Esophagus muscularis mucosa (tissue), 4 donors: ENCODE measurements at places on chromosomes 13 and 19. TPM values are rescaled to one million over a fixed set of nuclear protein-coding genes. Genes with fewer than 3 reads are reported as not detected.

- no peak for DNase-seq
Observed at GRCh38 chr13:63455938-63456337, 2040.3 kb upstream of the PCDH20 start.

The RXFP2 gene
- total RNA-seq = not detected

The PCP2 gene
- total RNA-seq = not detected

The HRC gene
- total RNA-seq = 3.4 TPM

GRCh38 chr19:13840305-13841085, 36.4 kb upstream of the NANOS3 start:
- no peak for DNase-seq

DNA sequence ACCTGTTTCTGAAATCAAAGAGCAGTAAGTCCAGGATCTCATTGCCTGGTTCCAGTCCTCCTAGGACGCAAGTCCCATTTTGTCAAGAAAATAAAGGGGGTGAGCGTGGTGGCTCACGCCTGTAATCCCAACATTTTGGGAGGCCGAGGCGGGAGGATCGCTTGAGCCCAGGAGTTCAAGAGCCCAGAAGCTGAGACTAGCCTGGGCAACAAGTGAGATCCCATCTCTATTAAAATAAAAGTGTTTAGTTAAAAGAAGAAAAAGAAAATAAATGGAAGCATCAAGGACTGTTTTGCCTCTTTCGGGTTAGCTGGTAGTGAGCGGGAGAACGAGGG, 344 bp upstream of the HAUS5 start:
- DNase-seq = no peak

DNA sequence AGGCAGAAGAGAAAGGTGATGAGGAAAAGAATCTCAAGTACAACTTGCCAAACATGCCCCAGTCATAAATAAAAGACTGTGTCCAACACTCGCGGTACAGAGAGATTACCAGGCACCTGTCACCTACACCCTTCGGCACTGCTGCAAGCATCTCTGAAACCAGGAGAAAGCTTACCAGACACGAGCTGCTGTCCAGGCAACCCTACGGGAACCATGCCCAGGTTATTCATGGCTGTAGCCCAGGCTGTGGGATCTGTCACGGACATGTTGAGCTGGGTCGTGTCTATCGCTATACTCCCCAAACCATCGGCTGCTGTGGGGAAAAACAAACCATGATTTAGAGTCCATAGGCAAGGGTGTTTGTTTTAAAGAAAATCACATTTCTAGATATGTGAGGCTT, 375.0 kb downstream of the ENOX1 start:
- DNase-seq = no peak

The GEMIN7 gene
- total RNA-seq = 17.0 TPM

- DNase-seq = no peak
Observed at GRCh38 chr13:23901365-23901764, 4.1 kb upstream of the C1QTNF9B start.

The CCDC8 gene
- 4.5 TPM for total RNA-seq

DNA sequence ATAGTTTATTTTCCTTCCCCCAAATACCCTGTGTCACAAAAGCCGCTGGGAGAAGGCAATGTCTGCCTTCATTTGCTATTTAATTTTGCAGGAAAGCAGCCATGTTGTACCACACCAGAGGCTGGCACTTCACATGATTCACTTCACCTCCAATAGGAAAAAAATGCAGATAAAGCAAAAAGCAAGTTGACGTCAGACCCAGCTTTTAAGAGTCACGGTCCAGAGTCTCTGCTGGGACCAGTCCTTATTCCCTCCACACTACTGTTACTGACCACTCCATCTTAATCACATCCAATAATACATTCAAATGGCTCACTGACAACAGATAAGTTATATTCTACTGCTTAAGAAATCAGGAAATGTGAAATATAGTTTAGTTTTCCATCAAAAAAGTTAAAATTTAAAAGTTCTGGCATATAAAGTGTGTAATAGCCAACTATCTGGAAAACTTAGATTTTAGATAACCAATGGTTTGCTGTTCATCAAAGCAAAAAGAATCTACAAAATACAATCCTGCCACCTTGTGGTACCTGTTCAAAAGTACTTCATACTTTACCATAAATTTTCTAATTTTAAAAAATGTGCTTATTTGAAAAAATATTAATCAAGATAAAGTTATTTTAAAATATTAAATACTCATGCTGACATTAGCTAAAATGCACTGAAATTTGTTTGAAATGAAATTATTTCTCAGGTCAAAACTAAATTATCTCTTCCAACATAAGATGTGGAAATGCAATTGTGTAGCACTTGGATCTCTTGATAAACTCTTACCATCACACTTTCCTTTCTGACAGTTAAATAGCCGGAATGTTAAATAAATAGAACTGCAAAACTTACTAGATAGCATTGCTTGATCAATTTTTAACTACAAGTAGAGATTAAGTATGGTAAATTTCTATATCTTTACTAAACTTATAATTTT, 97.3 kb downstream of the SERP2 start:
- DNase-seq = no peak

The STAP2 gene
- not detected for total RNA-seq

DNA sequence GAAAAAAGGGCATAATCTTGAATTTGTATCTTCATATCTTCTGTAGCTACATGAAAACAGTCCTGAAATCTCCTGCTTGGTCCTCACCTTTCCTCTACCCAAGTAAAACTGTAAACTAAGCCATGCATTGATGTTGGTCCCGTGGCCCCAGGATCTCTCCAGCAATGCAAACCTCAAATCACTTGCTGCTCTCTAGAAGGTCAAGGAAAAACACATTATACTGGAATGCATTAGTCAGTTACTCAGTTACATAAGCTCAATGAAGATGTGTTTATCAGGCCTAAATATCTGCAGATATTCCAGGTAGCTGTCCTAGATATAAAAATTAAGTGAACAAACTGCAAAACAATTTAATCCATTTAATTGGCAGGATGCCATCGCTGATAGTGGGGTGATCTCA, 261.8 kb downstream of the ABCC4 start:
- DNase-seq = no peak

The EIF3K gene
- 447 TPM for total RNA-seq

DNA sequence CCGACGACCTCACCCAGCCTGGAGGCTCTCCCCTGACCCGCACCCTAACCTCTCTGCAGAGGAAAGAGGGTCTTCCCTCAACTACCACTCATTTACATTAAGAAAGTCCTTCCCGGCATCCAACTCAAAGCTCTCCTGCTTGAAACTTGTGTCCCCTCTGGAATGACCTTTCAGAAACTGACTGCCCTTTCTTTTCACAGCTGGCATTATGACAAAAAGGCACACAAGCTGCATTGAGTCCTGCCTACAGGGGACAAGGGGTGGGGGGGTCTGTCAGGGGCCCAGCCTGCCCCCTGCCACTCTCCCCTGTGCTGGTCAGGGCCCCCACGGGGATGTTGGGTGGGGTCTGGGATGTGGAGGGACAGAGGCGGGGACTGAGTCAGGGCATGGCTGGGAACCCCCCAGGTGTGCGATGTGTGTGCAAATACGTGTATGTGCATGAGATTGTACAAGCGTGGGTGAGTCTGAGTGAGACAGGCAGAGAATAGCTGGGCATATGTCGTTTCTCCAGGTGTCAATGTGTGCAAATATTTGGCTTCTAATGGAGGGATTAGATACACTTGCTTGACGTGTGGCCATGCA, 2.0 kb downstream of the COL5A3 start:
- peak; percentile 86 for DNase-seq

DNA sequence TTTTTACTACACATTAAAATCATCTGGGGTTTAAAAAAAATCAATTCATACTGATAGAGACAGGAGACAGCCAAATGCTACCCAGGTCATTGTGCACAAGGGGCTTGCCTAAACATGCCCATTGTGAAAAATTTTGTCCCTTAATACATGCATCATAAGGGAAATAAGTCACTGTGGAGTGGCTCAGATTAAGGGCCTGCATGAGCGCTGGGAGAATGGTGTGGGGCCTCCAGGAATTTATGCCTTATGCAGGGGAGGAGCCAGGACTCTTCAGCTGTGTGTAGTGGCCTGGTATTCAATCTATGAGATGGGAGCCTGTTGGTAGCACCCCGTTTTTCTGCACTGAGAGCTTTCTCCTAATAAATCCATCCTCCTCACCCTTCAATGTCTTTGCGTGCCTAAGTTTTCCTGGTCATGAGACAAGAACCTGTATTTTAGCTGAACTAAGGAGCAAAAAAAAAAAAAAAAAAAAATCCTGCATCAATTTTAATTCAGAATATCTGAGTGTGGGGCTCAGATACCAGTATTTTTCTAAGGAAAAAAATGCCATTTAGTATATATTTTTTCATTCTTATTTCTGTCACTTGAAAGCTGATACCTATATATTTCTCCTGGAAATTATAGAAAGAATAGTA, 997.6 kb upstream of the ATXN8OS start:
- DNase-seq = no peak

DNA sequence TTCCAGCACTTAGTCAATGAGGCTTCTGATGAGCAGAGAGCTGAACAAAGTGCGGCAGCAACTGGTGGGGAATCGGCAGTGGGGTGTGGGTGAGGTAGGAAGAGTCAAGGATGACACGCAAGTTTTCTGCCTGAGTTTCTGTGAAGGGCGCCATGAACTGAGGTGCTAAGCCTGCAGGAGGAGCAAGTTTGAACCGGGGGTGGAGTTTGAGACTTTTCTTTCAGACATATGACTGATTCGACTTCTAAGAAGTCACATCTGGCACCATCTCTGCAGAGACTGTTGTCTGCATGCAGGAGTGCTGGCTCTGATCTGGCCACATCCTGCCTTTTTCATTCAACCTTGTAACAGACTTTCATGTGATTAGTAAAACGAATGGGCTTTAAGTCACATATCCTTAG, 14.8 kb upstream of the GPI start:
- DNase-seq = no peak

- DNase-seq = no peak
Observed at GRCh38 chr13:65642996-65643395, 1587.1 kb downstream of the PCDH9 start.

The CEACAM1 gene
- 1.2 TPM for total RNA-seq

GRCh38 chr13:59633290-59633689, 530.4 kb downstream of the DIAPH3 start:
- peak; percentile 72 for DNase-seq

GRCh38 chr19:39951686-39952085, 17.3 kb upstream of the FCGBP start:
- DNase-seq = no peak

GRCh38 chr13:51816604-51817249, 12.8 kb upstream of the DHRS12 start:
- DNase-seq = no peak

DNA sequence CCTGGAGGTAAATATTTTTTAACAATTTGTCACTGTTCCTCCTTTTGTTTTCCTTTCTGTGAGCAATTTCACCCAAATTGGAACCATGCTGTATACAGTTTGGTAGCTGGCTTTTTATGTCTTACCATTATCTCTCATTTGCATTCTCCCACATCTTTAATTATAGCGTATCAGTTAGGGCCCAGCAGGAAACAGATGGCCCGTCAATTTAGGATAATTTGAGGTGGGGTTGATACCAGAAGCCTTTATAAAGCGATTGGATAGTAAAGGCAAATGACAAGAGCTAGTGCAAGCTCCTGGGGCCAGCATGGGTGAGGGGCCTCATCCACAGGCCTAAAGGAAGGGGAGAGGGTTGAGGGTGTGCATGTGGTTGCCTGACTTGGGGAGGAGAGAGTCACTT, 3.8 kb upstream of the IFNL4 start:
- no peak for DNase-seq

The TRPC4 gene
- total RNA-seq = 4.2 TPM

DNA sequence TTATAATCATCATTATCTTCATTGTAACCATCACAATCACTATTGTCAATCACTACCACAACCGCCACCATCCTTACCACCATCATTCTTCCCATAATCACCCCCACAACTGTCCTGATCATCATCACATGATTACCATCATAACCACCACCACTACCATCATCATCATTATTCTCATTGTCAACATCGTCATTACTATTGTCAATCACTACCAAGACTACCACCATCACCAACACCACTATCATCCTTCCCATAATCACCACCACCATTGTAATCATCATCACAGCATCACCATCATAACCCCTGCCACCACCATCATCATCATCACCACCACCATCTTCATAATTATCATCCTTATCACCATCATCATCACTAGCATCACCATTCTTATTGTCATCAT, 55.2 kb downstream of the MBD3L1 start:
- DNase-seq = no peak

- DNase-seq = peak; percentile 94
Observed at GRCh38 chr13:114099191-114099590, 33.2 kb downstream of the RASA3 start.

The ERICH4 gene
- not detected for total RNA-seq

DNA sequence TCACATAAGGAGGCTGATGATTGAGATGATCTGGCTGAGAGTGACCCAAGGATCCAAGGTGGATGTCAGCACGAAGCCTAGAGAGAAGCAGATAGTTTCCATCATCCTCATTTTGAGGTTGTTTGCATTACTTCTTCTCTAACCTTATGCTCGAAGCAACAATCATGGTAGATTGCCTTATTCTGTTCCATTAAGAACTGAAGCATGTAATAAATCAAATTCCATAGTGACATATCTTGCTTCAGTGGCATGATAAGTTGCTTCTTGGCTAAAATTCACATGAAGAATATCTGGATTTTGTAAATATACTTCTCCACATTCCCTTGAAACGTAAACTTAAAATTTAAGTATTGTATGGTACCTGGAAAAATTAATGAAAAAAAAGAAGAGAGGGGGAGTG, 377.8 kb upstream of the DACH1 start:
- DNase-seq = no peak

The PIBF1 gene
- 9.9 TPM for total RNA-seq

The NOVA2 gene
- 1.2 TPM for total RNA-seq

- no peak for DNase-seq
Observed at GRCh38 chr19:49422407-49423070, 702 bp downstream of the PTH2 start.

DNA sequence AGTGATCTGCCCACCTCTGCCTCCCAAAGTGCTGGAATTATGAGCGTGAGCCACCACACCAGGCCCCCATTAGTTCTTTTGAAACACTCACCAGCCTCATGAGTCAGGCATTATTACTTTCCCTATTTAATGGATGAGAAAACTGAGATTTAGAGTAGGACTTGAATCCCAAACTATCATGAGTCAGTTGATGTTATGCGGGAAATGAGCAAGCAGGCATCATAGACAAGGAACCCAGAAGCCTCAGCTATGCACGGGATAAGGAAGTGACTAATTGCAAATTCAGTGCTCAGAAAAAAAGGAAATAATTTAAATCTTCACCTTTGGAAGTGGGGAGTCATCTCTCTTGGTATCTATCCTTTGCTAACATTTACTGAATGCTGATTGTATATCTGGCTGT, 217.5 kb downstream of the ABCC4 start:
- no peak for DNase-seq

GRCh38 chr13:111474136-111475002, 153.9 kb downstream of the TEX29 start:
- DNase-seq = no peak

- peak; percentile 81 for DNase-seq
Observed at GRCh38 chr19:22595918-22596341, 38.2 kb upstream of the ZNF492 start.

GRCh38 chr13:36454987-36455386, 22.7 kb downstream of the CCNA1 start:
- no peak for DNase-seq

- DNase-seq = no peak
Observed at GRCh38 chr19:32767951-32768679, 48.5 kb downstream of the TDRD12 start.
